HFFc6 (cell line): ENCODE measurements at places on chromosomes 2 and 18. TPM values are rescaled to one million over a fixed set of nuclear protein-coding genes. Genes with fewer than 3 reads are reported as not detected.

- DNase-seq, result no peak
Observed at GRCh38 chr2:194166818-194167217, 1490.2 kb upstream of the SLC39A10 start.

DNA sequence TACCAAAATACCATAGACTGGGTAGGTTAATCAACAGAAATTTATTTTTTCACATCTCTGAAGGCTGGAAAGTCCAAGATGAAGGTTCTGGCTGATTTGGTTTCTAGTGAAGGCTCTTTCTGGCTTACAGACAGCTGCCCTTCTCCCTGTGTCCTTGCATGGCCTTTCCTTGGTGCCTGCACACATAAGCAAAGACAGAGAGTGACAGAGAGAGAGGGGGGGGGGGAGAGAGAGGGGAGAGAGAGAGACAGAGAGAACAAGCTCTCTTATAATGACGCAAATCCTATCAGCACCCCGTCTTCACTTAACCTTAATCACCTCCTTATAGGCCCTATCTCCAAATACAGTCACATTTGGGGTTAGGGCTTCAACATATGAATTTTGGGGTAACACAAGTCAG is 53.9 kb downstream of the INO80C start:
- DNase-seq, result no peak

DNA sequence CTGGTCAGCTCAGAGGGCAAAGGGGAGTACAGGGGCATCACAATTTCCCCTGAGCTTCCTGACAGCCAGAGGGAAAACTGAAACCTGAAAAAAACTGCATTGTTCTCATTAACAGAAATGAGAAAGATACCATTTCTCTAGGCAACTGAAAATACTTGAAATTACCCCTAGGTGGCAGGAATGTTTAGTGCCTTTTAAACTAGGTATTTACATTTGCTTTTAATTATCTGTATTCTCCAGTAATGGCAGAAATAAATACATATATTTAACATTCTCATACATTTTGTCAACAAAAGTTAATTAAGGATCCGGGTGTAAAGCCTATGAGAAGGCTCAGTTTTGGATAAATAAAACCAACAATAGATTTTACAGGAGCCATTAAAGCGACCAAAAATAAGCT is 34.5 kb downstream of the RPL31 start:
- DNase-seq, result peak; percentile 39

GRCh38 chr2:105244451-105244850 is 2.9 kb downstream of the GPR45 start:
- no peak for DNase-seq

DNA sequence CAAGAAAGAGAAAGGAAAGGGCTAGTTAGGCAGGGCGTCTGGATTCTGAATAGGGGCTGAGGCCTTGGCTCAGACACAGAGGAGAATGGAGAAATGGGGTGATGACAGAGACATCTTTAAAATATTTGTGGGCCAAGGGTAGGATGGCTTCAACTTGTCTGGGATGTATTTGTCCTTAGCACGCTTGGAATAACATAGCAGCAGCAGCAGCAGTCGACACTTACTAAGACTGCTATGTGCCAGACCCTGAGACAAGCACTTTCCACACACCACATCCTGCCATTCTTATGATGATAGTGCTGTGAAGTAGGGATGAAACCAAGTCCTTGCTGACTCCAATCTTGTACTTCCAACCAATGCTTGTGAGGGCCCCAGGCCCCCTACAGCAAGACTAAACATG is 2.6 kb downstream of the IL1RL1 start:
- no peak for DNase-seq

- DNase-seq, result no peak
Observed at GRCh38 chr2:75792146-75792545, 81.4 kb upstream of the GCFC2 start.

- peak; percentile 52 for DNase-seq
Observed at GRCh38 chr2:20052861-20053281, 1.4 kb upstream of the LAPTM4A start.

- no peak for DNase-seq
Observed at GRCh38 chr2:134035605-134036370, 218.1 kb upstream of the MGAT5 start.

DNA sequence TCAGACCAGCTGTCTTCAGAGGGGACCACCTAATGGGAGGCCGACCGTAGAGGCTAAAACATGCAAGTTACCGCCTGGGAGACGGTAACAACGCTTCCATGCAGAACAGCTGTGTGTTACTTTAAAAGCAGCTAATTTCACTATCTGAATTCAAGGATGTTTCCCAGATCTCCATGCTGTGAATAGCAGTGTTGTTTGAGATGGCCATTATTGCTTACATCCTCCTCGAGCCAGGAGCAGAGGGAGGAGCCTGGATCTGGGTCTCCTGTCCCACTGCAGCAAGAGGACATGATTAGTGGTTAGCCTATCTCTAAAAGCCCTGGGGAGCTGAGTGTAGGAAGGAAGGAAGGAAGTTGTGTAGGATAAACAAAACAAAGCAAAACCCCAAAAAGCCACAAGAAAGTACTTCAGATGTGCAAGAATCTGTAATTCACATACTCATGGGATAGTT is 50.9 kb downstream of the ACTR2 start:
- DNase-seq, result no peak

DNA sequence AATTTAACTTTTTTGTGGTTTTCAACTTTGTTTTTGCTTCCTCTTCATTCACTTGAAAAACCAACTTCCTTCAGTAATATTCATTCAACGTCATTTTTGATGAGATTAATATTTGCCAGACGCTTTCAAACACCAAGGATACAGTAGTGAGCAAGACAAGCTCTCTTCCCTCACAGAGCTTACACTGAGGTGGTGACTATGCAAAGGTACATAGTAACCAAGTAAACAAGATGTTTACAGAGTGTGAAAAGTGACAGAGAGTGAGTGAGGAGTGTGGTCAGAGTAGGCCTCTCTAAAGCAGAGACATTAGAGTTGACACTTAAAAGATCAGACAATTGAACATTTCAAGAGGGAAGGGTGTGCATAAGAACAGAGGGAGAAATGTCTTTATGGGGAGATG is 155.5 kb downstream of the TMEM247 start:
- no peak for DNase-seq

MPPE1 gene
- 25.1 to 32.4 TPM (median 27.6 TPM) in 3 replicates for total RNA-seq

CD28 gene
- not detected in 3 replicates for total RNA-seq

FRZB gene
- total RNA-seq, result not detected in 3 replicates

MFSD6 gene
- 3.2 to 9.0 TPM (median 3.3 TPM) in 3 replicates for total RNA-seq
